Activated CD8-positive, alpha-beta memory T cell treated with anti-CD3 and anti-CD28 coated beads for 36 hours (primary cell): ENCODE measurements at places on chromosomes 4 and X. TPM values are rescaled to one million over a fixed set of nuclear protein-coding genes. Genes with fewer than 3 reads are reported as not detected.

Gene HPSE
- 7.1 TPM for total RNA-seq

Gene ZDHHC9
- total RNA-seq, result 13.4 TPM

Gene PNCK
- total RNA-seq, result not detected

Gene WDR17
- 1.4 TPM for total RNA-seq

Gene N4BP2
- total RNA-seq, result 21.5 TPM

Gene TCEAL6
- not detected for total RNA-seq

Gene GJB1
- total RNA-seq, result not detected

Gene BEX2
- total RNA-seq, result 8.2 TPM

Gene RASGEF1B
- 4.5 TPM for total RNA-seq

Gene APLN
- 0.88 TPM for total RNA-seq

Gene CORIN
- 0.10 TPM for total RNA-seq

Gene AFM
- not detected for total RNA-seq

Gene MTNR1A
- not detected for total RNA-seq

Gene FMR1NB
- not detected for total RNA-seq

Gene ADH1B
- total RNA-seq, result not detected

Gene EXOC1L
- not detected for total RNA-seq

Gene CLCN5
- 3.4 TPM for total RNA-seq

Gene USP9X
- 52.0 TPM for total RNA-seq

Gene SHISA3
- 0.17 TPM for total RNA-seq

Gene USP46
- total RNA-seq, result 12.4 TPM

Gene TLR7
- total RNA-seq, result not detected

Gene ATP2B3
- total RNA-seq, result not detected

Gene CCDC110
- total RNA-seq, result not detected

Gene TEX13B
- not detected for total RNA-seq

Gene TRAM1L1
- total RNA-seq, result not detected

Gene VEGFC
- not detected for total RNA-seq

Gene DACH2
- total RNA-seq, result not detected

Gene RXFP1
- total RNA-seq, result not detected

Gene C1QTNF7
- total RNA-seq, result not detected
